Adrenal gland (tissue), 19 donors: ENCODE measurements at places on chromosomes 12 and 14. TPM values are rescaled to one million over a fixed set of nuclear protein-coding genes. Genes with fewer than 3 reads are reported as not detected.

Gene ZDHHC22
- polyA plus RNA-seq, result 0.24 TPM

Gene MYH6
- 0.67 TPM for polyA plus RNA-seq

Gene BCL2L14
- not detected for polyA plus RNA-seq

Gene ZNF740
- 11.3 TPM for polyA plus RNA-seq

Gene LRP1-AS
- not detected for polyA plus RNA-seq

Gene SERPINA1
- 11.2 TPM for polyA plus RNA-seq

Gene TMTC1
- 5.1 TPM for polyA plus RNA-seq

Gene GUCY2C
- polyA plus RNA-seq, result not detected

Gene IL22
- not detected for polyA plus RNA-seq

Gene GPHN
- 34.3 TPM for polyA plus RNA-seq

Gene RHOJ
- polyA plus RNA-seq, result 14.9 TPM

Gene PLEKHG7
- polyA plus RNA-seq, result not detected

Gene KCNA1
- not detected for polyA plus RNA-seq

Gene SOAT2
- polyA plus RNA-seq, result 0.48 TPM
